ENCODE measurements at places on chromosomes 6 and 20. TPM values are rescaled to one million over a fixed set of nuclear protein-coding genes. Genes with fewer than 3 reads are reported as not detected.

SNX9 gene
- 31.1 TPM for total RNA-seq

TPD52L1 gene
- total RNA-seq: 45.2 TPM

ZDHHC14 gene
- total RNA-seq: 4.0 TPM

HLA-DRB5 gene
- total RNA-seq: not detected

SMLR1 gene
- total RNA-seq: not detected

AFDN gene
- 19.2 TPM for total RNA-seq

VIP gene
- not detected for total RNA-seq
